ENCODE measurements at places on chromosomes 2 and 18.

DNA sequence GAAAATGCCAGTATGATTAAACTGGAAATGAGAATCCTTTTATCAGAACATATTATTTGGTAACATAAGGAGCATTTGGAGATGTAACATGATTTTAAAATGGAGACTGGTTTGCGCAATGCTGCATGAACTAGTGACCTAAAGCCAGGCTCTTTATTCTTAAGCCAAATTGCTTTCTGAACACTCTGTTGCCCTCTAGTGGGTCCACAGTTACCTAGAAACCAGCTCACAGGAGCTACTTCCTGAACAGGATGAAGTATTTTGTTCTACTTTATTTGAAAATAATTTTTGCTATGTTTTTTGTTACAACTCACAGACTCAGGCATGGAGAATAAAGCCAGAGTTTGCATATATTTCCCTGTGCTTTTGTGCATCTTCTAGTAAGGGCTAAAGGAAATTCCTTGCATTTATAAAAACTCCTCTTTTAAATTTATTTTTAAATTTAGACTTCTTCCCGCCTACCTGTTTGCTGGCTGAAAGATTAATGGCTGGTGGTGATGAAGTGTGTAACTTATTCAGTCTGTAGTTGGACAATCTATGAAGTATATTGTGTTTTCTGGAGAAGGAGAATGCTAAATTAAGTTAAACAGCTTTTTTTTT is 146.7 kb downstream of the PARD3B start:
- no peak for DNase-seq

DNA sequence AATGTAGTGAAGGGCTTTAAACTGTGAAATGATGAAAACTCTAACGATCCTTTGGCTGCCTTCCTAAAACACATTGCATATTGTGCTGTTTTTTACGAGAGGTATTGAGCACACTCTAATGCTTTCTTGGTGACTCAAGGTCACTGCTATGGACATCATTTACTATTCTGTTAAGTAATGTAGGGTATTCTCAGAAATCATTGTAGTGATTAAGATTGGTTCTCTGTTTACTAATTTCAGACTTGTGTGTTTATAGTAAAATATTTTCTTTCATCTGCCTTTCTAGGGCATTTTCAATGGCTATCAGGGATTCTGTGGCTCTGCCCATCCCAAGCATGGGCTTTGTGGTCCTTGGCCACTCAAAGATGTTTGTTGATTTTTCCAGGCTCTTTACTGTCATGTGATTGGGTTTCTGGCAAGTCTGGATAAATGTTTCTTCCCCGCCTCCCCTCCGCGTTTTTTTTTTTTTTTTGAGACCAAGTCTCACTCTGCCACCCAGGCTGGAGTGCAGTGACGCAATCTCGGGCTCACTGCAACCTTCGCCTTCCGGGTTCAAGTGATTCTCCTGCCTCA is 29.3 kb downstream of the UBE2F start:
- DNase-seq = no peak

- DNase-seq = no peak
These were observed 190.7 kb downstream of the DNER start for GRCh38 chr2:229523663-229524062.

DNA sequence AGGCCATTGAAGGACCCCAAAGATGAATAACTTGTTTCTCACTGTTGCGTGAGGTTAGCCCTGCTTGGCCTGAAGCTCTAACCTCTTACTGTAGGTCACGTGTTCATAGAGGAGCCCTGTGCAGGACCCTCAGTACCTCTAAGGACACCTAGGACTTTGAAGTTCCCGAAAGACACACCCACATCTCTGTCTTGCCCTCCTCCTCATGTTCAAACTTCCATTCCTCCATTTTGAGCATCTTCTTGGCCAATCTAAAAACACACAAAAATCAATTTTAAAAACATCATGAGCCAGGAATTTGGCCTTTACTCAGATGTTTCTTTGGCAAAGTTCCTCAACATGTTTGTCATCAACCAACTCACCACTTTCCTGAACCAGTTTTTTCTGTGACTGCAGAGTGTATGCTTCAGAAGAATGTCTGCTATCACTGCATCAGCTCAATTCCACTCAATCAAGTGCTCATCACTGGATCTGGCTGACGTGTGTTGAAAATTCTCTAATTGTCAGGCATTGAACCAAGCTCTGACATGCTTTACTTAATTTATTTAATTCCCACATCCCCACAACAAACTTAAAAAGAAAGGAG is 101.6 kb downstream of the AP1S3 start:
- DNase-seq = no peak

- DNase-seq = no peak
These were observed 85.6 kb downstream of the MIB1 start for GRCh38 chr18:21826196-21826595.

Measured in stimulated activated CD4-positive, alpha-beta T cell treated with anti-CD3 and anti-CD28 coated beads, Interleukin-1b, Interleukin-23, amount 100 ng/mL, for 1 hour (primary cell).